ENCODE measurements at places on chromosomes 12 and 14.

DNA sequence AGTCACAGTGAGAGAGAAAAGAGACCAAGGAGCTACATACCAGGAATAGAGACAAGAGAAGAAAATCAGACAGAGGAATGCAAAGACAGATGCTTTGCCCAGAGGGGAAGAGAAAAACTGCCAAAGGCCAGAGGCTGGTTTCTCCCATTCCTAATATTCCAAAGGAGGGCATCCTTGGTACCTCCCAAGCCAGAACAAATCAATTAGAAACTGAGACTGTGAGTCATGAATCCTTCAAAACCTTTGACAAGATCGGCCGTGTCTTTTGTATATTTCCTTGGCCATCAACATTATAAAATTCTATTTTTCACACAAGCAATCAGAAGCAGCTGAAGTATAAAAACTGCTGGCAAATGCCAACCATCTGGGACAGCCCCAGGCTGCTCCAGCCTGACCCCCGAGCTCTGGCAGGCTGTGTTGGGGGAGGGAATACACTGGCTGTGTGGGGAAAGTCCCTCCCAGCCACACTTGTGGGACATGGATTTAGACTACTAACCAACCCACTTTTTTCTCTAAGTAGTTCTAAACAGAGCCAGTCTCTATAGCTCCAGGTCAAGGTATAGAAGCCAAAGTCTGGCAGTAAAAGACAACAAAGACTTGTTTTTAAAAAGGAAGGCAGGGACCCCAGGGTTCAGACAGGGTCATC, 13.7 kb downstream of the POMT2 start:
- no peak for DNase-seq

- no peak for DNase-seq
Observed at GRCh38 chr12:97639702-97640101, 177.1 kb downstream of the RMST start.

DNA sequence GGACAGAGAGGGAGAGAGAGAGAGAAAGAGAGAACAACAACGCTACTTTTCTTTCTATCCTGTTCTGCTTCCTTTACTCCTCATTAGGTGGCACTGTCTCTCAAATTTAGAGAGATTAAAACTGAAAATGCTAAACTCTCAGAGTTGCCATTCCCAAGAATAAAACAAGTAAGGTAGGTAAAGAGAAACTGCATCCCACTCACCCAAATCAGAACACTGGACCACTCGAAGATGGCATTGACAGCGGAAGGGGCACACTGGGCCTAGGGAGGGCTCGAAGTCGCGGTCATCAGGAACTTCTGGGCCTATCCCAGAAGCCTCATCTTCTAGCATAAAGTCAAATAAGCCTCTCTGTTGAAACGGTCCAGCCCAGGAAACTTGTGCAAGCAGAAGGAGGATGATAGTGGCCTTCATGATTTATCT, 4.5 kb downstream of the DCN start:
- DNase-seq = no peak

DNA sequence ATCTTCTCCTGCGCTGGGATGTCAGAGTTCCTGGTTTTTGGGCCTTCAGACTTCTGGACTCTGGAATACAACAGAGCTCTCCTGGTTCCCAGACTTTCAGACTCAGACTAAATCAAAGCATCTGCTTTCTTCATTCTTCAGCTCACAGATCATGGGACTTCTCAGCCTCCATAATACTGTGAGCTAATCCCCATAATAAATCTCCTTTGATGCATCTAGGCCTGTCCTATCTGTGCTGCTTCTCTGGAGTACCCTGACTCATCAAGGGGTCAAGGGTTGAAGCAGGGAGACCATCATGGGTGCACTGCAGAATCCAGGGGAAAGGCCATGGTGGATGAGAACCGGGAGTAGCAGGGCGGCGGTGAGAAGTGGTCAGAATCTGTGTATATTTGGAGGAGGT, 1094.1 kb upstream of the TMEM132C start:
- no peak for DNase-seq

DNA sequence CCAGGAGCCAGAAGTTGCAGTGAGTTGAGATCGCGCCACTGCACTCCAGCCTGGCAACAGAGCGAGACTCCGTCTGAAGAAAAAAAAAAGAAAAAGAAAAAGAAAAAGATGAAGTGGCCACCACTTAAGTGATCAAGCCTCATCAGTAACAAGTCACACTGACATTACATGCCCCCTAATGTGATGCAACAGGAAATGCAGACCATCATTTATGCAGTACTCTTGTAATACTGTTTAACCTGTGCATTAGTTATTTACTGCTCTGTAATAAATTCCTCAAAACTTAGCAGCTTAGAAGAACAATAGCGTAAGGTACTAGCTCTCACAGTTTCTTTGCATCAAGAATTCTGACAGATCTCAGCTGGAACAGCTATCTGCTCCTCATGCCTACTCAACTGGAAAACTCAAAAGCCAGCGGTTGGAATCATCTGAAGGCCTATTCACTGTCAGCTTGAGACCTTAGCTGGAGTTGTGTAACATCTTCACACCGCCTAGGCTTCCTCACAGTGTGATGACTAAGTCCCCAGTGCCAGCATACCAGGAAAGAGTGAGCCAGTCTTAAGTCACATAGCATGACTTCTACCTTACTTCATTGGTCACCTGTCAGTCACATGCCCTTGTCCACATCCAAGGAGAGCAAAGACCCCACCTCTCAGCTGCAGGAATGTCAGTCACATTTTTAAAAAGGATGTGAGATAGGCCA, 31.5 kb downstream of the EPS8 start:
- no peak for DNase-seq

DNA sequence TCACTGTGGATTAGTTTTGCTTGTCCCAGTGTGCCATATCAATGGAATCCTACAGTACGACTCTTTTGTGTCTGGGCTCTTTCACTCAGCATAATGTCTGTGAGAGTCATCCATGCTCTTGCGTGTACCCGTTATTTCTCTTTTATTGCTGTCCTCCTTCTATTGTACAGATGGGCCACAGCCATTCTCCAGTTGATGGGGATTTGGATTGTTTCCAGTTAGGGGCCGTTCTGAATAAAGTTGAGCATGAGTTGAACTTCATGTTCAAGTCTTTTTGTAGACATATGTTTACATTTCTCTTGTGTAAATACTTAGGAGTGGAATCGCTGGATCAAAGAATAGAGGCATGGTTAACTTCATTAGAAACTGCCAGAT, 38.3 kb downstream of the MYO1H start:
- DNase-seq = no peak

DNA sequence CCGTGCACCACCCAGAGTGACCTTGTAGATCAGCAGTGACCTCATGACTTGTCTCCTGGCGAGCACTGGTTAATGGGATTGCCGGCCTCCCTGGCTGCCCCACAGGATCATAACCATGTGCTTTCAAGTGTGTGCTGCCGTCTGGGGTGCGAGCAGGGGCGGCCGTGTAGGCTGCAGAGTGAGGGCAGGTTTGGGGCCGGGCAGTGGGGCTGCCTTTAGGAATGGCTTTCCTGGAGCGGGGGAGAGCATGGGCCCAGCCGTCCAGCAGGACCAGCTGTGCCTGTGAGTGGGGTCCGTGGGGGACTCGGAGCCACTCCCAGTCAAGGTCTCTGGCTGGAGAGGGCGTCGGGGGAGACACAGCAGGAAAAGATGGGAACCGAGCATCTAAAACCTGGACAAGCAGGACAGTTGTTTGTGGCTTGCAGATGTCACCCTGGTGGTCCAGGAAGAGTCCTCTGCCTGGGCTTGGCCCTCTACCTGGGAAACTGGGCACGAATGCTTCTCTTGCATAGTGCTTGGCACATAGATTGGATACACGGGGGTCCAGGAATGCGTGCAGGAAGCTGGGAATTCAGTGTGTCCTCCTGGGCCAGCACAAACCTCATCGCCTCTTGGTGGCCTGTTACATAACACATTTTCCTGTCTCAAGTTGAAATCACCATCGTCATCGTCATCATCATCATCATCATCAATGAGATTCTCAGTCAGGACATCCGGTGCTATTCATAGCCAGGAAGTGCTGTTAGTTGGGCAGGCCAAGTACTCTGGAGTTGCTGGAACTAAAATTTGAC, 96.0 kb downstream of the ADGRD1 start:
- DNase-seq = no peak

GRCh38 chr12:106758349-106759110, 16.0 kb upstream of the RIC8B start:
- DNase-seq = no peak

- DNase-seq = no peak
Observed at GRCh38 chr14:100541621-100542560, 45.3 kb downstream of the BEGAIN start.

GRCh38 chr12:92621833-92622232, 81.0 kb upstream of the PLEKHG7 start:
- no peak for DNase-seq

GRCh38 chr14:90849787-90850444, 33.7 kb upstream of the TTC7B start:
- no peak for DNase-seq

- no peak for DNase-seq
Observed at GRCh38 chr12:38116968-38117367, 199.6 kb upstream of the ALG10B start.

GRCh38 chr12:31362759-31363415, 36.9 kb upstream of the SINHCAF start:
- DNase-seq = no peak

All from stimulated activated CD4-positive, alpha-beta T cell treated with anti-CD3 and anti-CD28 coated beads, Interleukin-12 subunit alpha, Interleukin-12 subunit beta, amount 100 ng/mL, for 48 hours (primary cell).